Activated CD4-positive, alpha-beta T cell treated with anti-CD3 and anti-CD28 coated beads for 36 hours (primary cell): ENCODE measurements at places on chromosomes 1 and 21.

GRCh38 chr1:162695687-162696086 is 63.4 kb downstream of the DDR2 start:
- peaks cover 6% of the 10 kb centered on the region for H3K27me3 ChIP-seq
- H3K27ac ChIP-seq = no peak overlapping the region
- no peaks in the 10 kb centered on the region for H3K4me1 ChIP-seq

GRCh38 chr1:180343921-180344769 is 114.1 kb downstream of the LHX4 start:
- peaks cover 2% of the 10 kb centered on the region for H3K4me1 ChIP-seq
- H3K4me3 ChIP-seq = no peak overlapping the region
- peaks cover 18% of the 10 kb centered on the region for H3K36me3 ChIP-seq
- DNase-seq = no peak
- H3K27me3 ChIP-seq = no peaks in the 10 kb centered on the region
- no peak overlapping the region for H3K27ac ChIP-seq

DNA sequence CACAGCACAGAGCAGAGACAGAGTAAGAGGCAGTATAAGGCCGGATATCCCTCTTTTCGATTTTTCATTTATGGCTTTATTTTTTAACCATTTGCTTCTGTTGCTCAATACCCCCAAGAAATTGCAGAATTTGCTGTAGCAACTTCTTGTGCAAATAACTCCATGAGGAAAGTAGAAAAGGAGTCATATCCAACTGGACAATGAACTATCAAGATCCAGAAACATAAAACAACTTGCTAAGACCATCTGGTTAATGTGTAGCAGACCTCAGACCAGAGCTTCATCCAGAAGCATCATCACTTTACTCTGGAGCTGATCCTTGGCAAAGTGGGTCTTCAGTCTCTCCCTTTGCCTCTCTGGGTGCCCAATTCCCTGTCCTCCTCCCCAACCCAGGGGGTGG is 45.9 kb downstream of the ZNF697 start:
- H3K27ac ChIP-seq = no peak overlapping the region
- DNase-seq = no peak
- peaks cover 10% of the 10 kb centered on the region for H3K27me3 ChIP-seq
- H3K4me1 ChIP-seq = no peaks in the 10 kb centered on the region
- H3K36me3 ChIP-seq = no peaks in the 10 kb centered on the region
- H3K4me3 ChIP-seq = no peak overlapping the region

GRCh38 chr1:208347191-208347590 is 103.0 kb upstream of the PLXNA2 start:
- DNase-seq = no peak
- H3K27ac ChIP-seq = no peak overlapping the region
- H3K36me3 ChIP-seq = no peaks in the 10 kb centered on the region
- H3K4me1 ChIP-seq = no peaks in the 10 kb centered on the region
- H3K27me3 ChIP-seq = peaks cover 10% of the 10 kb centered on the region

DNA sequence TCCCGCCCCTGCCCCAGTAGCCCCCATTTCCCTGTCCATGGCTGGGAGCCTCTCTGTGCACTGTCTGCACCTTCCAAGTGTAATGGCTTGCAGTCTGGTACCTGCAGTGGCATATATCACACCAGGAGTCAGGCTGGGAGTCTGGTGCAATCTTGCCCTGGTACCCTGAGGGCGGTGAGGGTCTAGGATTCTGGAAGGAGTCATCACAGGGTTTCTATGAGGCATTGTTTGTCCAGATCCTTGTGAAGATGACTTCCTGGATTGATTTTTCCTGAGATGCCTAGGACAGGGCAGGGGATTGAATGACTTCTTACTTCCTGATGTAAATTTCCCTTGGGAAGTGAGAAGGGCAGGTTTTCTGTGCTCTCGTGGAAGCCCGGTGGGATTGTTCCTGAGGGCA is 5.9 kb upstream of the PKP1 start:
- H3K27ac ChIP-seq = no peak overlapping the region
- H3K36me3 ChIP-seq = no peaks in the 10 kb centered on the region
- H3K27me3 ChIP-seq = peaks cover 16% of the 10 kb centered on the region
- no peaks in the 10 kb centered on the region for H3K4me1 ChIP-seq
- no peak for DNase-seq
